ENCODE measurements at places on chromosomes 1 and 21. TPM values are rescaled to one million over a fixed set of nuclear protein-coding genes. Genes with fewer than 3 reads are reported as not detected.
A peak's percentile ranks its signal among the peaks of the same experiment; 100 is the strongest.

DNA sequence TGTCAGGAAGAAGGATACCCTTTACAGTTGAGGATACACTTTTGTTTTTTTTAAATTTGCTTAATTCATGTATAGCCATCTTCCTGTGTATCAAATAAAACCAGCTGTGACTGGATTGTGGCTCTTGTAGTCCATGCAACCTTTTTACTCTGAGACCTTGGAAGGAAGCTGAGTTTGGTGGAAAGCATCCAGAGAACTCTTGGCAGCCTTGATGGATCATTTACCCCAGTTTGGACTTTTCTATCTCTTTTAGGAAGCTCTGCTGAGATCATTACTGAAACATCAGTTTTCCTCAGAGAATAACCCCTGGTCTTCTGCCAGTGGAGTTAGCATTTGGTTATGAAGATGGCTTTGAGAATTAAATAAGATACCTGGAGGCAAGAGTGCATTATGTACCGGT is 21.2 kb upstream of the APOBEC4 start:
- no peak for DNase-seq
- H3K36me3 ChIP-seq: no peaks in the 10 kb centered on the region
- H3K27me3 ChIP-seq: no peaks in the 10 kb centered on the region
- H3K4me3 ChIP-seq: no peak overlapping the region

Gene OR14K1
- total RNA-seq: not detected

Gene MFAP2
- 16.7 TPM for total RNA-seq

Gene TRIM63
- total RNA-seq: not detected

- H3K27me3 ChIP-seq: peaks cover 17% of the 10 kb centered on the region
- H3K4me1 ChIP-seq: peaks cover 18% of the 10 kb centered on the region
- no peaks in the 10 kb centered on the region for H3K36me3 ChIP-seq
These were observed 38.2 kb upstream of the H6PD start for GRCh38 chr1:9196129-9197040.

GRCh38 chr1:9996624-9997582 is at the start of gene RBP7:
Gene RBP7 (plus strand): TSS chr1:9997228. CDS start chr1:9997259, 31 bp downstream.
- no peak within 1 kb of the TSS for H3K27ac ChIP-seq
- H3K36me3 ChIP-seq: no peaks in the 10 kb centered on the region
- peak; percentile 41 for DNase-seq
- peak within 1 kb of the TSS; percentile 39 for H3K4me3 ChIP-seq

DNA sequence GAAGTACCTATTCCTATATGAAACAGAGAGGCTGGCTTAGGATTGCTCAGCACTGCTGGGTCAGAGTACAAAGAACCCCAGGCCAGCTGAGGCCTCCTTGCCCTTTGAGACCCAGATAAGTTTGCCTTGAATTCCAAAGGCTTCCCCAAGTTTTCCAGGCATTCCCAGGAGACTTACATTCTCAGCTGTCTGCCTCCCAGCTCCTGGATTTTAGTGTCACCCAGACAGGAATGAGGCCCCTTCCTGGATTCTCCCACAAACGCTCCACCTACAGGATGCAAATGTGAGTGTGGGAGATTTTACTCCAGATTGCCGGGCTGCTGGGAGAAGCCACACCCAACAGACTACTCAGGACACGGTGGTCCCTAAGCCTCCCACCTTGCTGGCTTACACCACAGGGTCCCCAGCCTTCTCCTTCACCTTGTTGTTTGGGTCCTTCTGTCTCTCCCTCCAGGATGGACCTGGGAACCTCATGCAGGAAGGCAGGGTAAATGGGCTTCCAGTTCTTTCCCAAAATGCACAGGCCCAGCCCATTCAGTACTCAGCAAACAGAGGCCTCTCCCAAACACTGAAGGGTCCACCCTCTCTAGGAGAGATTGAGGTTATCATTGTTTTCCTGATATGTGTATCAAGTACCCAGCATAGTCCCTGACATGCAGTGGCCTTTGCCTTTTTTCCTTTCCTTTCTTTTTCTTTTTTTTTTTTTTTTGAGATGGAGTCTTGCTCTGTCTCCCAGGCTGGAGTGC is 10.6 kb downstream of the RHBG start:
- H3K4me1 ChIP-seq: no peaks in the 10 kb centered on the region
- no peaks in the 10 kb centered on the region for H3K36me3 ChIP-seq
- H3K4me3 ChIP-seq: no peak overlapping the region
- no peak overlapping the region for H3K27ac ChIP-seq
- no peak for DNase-seq

GRCh38 chr1:178133239-178133989 is 39.5 kb downstream of the RASAL2 start:
- peaks cover 14% of the 10 kb centered on the region for H3K4me1 ChIP-seq
- no peak for DNase-seq

All from SJSA1 (cell line).